ENCODE measurements at places on chromosomes 16 and 17.

DNA sequence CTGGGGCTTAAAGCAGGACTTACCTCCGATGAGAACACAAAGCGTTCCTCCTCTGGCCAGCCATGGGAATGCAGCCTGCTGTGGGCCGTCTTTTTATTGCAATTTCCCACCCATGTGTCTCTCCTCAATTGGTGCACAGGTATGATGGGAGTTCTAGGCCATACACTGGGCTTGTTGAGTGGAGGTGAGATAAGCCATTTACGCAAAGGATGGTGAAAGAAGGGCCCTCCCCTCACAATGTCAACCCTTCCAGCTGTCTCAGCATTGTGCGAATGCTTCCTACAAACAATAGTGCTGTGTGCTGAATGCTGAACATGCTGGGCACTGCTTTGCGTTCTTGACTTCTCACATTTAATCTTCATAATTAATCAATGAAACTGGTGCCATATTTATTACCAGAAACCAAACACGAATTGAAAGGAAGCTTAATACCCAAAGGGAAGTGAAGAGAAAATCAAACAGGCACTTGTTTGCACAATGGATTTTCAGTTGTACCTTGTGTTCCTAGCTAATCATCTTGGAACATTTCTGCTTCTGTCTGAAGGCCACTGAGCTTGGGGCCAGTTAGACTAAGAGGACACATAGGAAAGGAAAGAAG lies at the start of gene GP2:
GP2 (minus strand) TSS at position 70 of the 598 bp plus-strand sequence. CDS start 1,082 bp downstream, outside the sequence.
- DNase-seq = no peak

GRCh38 chr17:82931699-82932517 lies 92.1 kb upstream of the ZNF750 start:
- DNase-seq = peak; percentile 32

GRCh38 chr17:63477480-63478440 lies 899 bp downstream of the ACE start:
- peak; percentile 17 for DNase-seq

DNA sequence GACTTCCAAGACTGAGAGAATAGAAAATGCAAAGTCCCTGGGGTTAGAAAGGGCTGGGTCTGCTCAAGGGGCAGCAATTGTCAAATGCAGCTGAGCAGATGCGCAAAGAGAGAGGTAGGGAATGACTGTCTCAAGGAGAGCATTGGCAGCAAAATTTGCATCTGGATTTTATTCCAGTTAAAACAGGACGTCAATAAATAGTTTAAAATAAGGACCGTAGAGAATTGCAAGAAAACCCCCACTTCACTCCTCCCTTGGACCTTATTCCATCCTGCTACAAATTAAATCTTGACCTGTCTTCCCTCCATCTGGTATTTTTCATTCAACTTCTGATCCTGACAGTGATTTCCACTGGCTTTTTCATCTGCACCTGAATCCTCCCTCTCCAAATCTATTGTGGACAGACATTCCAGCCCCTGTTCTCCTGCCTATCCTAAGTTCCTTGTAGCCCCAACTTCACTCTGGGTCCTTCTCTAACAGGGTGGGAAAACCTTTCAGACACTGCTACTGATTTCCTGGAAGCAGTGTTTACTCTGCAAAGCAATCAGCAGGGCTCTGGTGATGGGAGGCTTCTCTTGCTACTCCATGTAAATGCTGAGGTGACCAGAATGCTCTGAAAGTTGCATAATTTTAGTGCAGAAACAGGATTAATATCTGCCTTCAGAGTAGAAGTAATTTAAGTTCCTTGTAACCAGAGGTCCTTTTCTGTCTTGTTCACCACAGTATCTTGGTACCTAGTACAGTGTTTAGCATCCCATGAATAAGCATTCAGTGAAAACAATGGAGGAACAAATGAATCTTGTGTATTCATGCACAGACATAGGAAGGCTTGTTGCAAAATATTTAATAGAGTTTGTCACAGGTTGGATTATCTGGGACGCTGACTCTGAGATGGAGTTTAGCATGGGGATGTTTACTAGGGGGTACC lies 79.2 kb downstream of the CDH11 start:
- DNase-seq = no peak

DNA sequence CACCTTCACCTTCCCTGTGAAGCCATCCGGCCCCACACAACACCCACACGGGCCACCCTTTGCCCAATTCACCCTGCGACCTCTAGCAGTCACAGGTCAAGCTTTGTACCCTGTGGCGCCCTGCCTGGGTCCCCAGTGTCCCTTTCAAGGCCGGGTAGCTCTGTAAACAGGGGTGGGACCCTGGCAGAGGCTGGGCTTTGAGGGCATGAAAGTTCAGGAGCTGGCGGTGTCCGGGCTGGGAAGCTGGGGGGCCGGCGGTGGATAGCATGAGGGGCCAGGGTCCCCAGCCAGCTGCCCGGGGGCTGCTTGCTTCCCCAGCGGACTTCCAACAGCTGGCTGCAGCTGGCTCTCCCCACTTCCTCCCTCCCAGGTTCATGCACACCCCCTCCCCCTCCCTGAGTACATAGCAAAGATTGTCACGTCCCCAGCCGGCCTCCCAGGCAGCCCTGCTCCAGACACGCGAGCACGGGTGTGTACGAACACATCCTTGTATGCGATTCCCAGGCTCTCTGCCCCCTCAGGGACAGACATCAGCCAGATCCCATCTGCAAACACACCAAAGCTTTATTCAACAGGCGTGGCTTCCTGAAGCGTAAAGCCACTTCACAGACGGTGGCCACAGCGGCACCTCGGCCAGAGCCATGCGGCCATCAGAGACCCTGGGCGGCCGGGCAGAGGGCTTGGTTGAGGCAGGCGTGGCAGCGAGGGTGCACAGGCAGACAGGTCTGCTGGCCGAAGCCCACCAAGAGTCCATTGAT lies 8.2 kb downstream of the NTHL1 start:
- peak; percentile 89 for DNase-seq

- no peak for DNase-seq
These were observed 3.5 kb downstream of the ZNF213 start for GRCh38 chr16:3138342-3138741.

DNA sequence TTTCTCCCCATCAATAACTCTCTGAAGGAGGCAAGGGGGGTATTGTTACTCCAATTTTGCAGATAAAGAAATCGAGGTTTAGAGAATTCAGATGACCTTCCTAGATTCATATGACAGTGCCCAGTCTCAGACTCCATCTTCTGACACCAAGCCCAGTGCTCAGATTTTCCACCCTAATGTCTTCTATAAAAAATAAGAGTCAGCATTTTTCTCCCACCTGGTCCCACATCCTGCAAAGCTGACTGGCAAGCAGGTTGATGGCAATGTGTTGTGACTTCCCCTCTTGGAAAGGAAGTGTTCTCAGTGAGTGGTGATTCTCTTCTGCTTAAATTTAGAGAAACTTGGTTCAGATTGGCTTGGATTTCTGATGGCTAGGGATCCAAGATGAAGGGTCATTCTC lies 129.4 kb downstream of the SOX9 start:
- DNase-seq = no peak

- DNase-seq = no peak
These were observed 4.0 kb upstream of the CDH11 start for GRCh38 chr16:65125871-65126270.

DNA sequence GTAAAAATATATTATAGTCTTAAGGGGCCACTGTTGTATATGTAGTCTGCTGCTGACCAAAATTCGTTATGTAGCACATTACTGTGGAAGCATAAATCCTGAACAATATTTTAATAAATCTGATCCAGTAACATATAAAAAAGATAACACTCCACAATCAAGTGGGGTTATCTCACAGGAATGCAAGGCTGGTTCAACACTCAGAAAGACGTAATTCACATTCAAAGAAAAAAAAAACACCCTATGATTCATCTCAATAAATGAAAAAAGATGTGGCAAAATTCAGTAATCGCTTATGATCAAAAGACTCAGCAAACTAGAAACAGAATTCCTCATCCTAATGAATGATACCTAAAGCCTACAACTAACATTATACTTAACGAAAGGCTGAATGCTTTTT lies 47.8 kb downstream of the CREBBP start:
- DNase-seq = no peak

DNA sequence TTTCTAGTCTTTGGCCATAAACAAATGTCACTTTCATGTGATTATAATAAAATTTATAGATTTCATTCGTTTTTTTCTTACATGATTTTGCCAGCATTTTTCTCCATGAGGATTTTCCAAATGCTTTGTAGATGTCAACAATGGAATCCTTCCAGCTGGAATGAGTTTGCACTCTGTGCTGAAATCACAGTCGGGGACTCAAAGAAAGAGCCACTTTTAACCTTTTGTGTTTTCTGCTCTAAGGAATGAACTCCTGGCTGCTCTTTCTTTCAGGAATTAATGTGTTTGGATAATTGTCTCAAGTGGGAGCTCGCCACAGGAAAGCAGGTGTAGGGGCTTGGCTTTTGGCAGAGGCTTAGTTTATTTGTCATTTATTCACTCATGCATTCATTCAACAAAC lies 372.3 kb upstream of the SALL1 start:
- no peak for DNase-seq

DNA sequence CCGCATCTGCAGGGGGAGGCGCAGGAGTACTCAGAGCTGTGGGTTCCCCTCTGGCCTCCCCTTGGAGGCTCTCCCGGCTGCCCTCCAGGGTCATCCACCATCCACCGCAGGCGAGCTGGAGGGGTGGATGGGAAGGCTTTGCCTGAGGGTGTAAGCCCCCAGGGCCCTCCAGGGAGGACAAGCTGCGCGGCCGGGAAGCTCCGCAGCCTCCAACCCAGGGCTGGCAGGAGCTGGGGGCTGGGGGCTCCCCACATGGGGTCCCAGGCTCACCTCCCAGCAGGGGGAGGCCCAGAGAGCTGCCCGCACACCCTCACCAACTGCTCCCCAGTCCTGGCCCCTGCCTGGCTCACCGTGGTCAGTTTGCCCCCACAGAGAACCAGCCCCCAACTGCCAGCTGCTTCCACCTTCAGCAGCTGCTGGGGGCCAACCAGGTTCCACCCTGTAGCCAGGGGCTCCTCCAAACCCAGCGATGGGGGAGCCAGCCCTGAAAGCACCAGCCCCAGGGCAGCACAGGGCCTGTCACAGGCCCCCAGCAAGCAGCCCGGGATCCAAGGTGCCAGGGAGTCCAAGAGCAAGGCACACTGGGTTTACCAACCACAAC lies 19.8 kb upstream of the CHMP6 start:
- no peak for DNase-seq

- no peak for DNase-seq
These were observed 2.6 kb downstream of the FN3KRP start for GRCh38 chr17:82718986-82719685.

DNA sequence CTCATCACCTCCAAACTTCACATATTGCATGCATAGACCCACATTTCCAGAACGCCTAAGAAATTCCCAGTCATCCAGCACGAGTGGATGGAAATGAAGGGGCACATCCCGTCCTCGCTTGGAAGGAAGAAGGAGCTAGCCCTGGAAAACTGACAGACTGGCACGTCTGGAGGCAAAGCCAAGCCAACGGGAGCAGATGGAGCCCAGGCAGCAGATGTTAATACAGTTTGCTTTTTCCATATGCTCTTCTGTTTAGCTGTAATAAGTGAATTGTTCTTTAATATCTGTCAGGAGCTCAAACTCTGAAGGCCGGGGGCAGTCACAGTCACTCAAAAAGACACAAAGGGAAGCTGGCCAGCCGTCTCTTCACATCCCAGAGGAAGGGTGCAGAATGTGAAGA lies 187.7 kb downstream of the XYLT1 start:
- peak; percentile 64 for DNase-seq

- DNase-seq = no peak
These were observed 1.3 kb upstream of the DNAH2 start for GRCh38 chr17:7715936-7716886.

DNA sequence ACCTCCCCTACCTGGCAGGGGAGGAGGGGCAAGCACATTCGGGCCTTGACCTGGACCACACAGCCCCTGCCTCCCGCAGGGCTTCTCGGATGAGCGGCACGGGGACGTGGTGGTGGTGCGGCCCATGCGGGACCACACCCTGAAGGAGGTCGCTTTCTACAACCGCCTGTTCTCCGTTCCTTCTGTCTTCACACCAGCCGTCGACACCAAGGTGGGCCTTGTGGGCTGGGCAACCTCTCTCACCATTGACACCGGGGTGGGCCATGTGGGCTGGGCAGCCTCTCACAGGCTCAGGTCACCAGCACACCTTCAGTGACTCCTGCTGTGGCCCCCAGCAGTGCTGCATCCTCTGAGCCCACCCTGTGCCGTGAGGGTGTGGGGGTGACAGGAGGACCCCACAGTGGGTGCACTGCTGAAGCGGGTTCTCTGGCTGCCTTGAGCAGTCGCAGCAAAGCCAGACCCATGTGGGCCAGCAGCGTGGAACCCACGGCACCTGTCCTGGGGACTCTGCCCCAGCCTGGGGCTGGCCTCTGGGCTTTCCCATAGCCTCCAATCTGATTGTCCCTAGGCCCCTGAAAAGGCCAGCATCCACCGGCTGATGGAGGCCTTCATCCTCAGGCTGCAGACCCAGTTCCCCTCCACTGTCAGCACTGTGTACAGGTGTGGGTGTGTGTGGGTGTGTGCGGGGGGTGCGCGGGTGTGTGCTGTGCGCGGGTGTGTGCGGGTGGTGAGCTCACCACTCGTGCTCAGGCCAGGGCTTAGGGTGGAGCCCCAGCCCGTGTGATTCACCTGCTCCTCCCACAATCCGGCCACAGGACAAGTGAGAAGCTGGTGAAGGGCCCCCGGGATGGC lies 7.5 kb downstream of the CTU2 start:
- DNase-seq = no peak

GRCh38 chr16:85137323-85138072 lies 25.2 kb upstream of the CIBAR2 start:
- peak; percentile 94 for DNase-seq

GRCh38 chr17:17227608-17228520 lies 9.1 kb downstream of the FLCN start:
- no peak for DNase-seq

DNA sequence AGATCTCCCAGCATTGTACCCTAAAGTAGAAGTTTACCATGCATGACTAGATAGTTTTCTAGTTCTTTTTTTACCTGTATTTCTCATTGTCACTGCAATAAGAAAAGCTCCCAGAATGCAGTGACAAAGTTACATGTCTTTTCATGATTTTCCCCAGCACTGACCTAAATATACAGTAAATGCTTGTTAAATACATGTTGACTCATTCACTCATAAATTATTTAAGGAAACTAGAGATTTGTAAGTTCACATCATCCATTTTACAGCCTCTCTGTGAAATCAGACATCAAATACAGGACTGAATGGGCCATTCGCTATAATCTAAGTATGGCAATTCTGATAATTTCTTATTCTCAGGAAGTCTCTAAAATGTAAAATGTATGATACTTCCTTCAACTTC lies 258.9 kb upstream of the AXIN2 start:
- no peak for DNase-seq

- DNase-seq = no peak
These were observed 34.1 kb downstream of the CNTNAP4 start for GRCh38 chr16:76311260-76311659.

All from left hindlimb (tissue), 1 donor.